ENCODE measurements at places on chromosomes 1 and 21. TPM values are rescaled to one million over a fixed set of nuclear protein-coding genes. Genes with fewer than 3 reads are reported as not detected.

SPRR3 gene
- not detected for total RNA-seq

DNA sequence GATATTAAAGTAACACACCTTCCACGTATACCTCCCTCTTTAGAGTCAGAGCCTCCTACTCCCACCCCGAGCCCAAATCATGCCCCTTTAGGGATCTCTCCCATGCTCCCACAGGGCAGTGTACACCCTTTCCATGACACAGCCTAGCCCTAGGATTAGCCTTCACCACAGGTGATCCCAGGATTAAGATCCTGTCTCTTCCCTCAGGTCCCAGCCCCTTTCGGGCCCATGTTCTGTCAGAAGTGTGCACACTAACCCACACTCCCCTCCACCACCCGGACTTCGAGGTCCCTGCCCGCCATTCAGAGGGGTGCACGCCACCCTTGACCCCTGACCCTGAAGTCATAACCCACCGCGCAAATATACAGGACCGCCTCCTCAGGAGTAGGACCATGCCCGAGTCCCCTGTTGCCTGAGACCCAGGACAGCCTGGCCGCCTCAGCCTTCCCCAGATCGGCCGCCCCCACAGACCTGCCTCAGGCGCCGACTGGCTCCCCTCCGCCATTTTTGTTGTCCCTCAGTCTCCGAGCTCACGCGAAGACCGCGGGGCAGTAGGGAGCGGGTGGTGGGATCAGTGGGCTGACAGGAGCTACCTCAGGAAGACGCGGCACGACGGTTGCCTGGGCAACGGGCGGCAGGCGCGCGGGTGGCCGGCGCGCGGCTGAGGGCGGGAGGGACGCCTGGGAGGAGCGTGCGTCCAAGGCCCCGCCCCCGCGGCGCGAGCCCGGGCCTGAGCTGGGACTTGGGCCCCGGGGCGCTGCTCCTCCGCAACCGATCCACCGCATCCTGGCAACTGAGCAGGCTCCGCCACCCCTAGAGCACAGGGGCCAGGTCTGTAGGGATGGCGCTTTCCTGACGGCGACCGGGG, at the start of gene AGBL4:
Gene AGBL4 (minus strand): TSS at position 663 of the 868 bp plus-strand sequence.
- no peak for DNase-seq
- no peak within 1 kb of the TSS for H3K27ac ChIP-seq
- H3K4me1 ChIP-seq, result no peaks in the 10 kb centered on the region
- H3K36me3 ChIP-seq, result no peaks in the 10 kb centered on the region

GRCh38 chr1:151716771-151717631, at the start of gene CELF3:
Gene CELF3, minus strand, starts transcription at chr1:151716803. Its CDS starts 783 bp downstream, at chr1:151716020.
- no peak within 1 kb of the TSS for H3K4me3 ChIP-seq
- DNase-seq, result peak; percentile 56
- H3K27me3 ChIP-seq, result peaks cover 13% of the 10 kb centered on the region
- no peak within 1 kb of the TSS for H3K27ac ChIP-seq
- H3K36me3 ChIP-seq, result no peaks in the 10 kb centered on the region

DNA sequence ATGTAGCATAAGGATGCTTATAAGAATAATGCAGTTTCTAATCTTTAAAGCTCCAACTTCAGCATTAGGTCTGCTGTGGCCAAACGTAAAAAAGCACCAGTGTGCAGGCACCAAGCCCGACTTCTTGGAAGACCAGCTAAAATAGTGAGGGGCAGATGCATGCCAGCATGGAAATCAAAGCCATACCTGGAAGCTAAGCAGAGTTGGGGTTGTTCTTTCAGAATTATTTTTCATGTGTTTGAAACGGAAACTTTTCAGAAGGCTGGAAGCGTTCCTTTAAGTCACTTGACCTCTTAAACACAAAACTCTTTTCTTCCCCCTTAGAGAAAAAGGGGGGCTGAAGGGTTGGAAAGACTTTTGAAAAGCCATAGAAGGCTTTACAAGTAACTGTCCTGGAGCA, 329.2 kb upstream of the C1orf87 start:
- no peaks in the 10 kb centered on the region for H3K4me1 ChIP-seq
- no peaks in the 10 kb centered on the region for H3K27me3 ChIP-seq
- H3K36me3 ChIP-seq, result no peaks in the 10 kb centered on the region
- H3K4me3 ChIP-seq, result no peak overlapping the region
- H3K27ac ChIP-seq, result no peak overlapping the region
- DNase-seq, result no peak

DNA sequence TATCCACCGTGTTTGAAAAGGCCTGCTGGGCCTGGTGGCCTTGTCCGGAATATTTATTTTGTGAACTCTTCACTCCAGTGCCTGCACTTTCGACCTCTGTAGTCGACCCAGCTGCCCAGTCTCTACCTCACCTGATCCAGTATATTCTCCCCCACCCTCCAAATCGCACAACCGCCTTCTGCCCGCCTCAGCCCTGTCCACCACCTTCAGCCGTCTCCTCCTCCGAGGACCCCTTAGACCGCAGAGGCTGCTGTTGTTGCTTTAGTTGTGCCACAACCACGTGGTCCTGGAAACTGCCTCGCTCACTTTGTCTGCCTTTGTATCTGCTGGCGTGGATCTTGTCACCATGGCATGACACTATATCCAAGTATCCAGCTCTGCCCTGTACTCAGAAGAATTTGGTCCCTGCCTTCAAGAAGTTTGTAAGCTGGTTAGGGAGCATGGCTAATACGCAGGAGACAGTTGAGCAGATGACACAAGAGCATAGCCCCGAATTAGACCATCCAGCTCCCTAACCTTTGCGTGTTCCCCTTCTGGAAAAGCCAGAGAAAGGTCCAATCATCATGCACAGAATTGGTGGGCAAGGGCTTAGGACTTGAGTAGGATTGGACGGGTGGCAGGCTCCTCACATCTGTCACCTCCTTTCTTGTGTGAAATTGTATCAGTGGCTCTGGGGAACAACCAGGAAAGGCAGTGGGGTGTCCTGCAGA, 1.5 kb downstream of the PHGDH start:
- DNase-seq, result no peak
- no peaks in the 10 kb centered on the region for H3K36me3 ChIP-seq

GRCh38 chr1:35726450-35727433, 8.1 kb upstream of the C1orf216 start:
- no peak overlapping the region for H3K27ac ChIP-seq
- no peaks in the 10 kb centered on the region for H3K4me1 ChIP-seq
- no peaks in the 10 kb centered on the region for H3K27me3 ChIP-seq

- no peak for DNase-seq
- peaks cover 80% of the 10 kb centered on the region for H3K4me1 ChIP-seq
- H3K27me3 ChIP-seq, result no peaks in the 10 kb centered on the region
- no peak overlapping the region for H3K27ac ChIP-seq
Measured at GRCh38 chr1:160624464-160624863, 22.4 kb downstream of the SLAMF1 start.

GRCh38 chr1:67457247-67457646, 27.0 kb upstream of the SERBP1 start:
- H3K36me3 ChIP-seq, result no peaks in the 10 kb centered on the region
- no peak for DNase-seq
- H3K27ac ChIP-seq, result no peak overlapping the region
- no peaks in the 10 kb centered on the region for H3K4me1 ChIP-seq
- H3K4me3 ChIP-seq, result no peak overlapping the region
- no peaks in the 10 kb centered on the region for H3K27me3 ChIP-seq

DNA sequence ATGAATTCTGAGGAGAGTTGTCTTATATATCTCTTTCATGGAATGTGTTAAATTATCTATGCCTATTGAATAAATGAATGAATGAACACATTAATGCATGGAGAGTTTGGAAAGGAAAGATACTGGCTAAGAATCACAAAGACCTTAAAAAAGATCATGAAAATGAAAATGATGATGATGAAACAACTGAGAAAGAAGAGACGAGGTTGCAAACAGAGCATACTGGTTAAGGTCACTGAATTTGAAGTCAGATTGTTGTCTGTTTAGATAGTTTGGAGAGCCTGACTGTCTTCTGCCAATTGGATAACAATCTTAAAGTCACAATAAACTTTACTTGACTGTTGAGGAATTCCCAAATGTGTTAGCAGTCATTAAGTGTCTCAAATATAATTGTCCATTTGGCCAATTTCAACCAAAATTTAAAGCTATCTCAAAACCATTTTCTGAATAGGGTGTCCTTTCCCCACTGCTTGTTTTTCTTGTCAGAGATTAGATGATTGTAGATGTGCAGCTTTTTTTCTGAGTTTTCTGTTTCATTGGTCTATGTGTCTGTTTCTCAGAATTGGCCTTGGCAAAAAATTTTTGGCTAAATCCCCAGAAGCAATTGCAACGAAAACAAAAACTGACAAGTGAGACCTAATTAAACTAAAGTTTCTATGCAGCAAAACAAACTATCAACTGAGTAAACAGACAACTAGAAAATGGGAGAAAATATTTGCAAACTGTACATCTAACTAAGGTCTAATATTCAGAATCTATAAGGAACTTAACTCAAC, 132.2 kb downstream of the PTGER3 start:
- no peak overlapping the region for H3K27ac ChIP-seq
- no peaks in the 10 kb centered on the region for H3K4me1 ChIP-seq
- H3K36me3 ChIP-seq, result no peaks in the 10 kb centered on the region
- DNase-seq, result no peak
- H3K4me3 ChIP-seq, result no peak overlapping the region

DNA sequence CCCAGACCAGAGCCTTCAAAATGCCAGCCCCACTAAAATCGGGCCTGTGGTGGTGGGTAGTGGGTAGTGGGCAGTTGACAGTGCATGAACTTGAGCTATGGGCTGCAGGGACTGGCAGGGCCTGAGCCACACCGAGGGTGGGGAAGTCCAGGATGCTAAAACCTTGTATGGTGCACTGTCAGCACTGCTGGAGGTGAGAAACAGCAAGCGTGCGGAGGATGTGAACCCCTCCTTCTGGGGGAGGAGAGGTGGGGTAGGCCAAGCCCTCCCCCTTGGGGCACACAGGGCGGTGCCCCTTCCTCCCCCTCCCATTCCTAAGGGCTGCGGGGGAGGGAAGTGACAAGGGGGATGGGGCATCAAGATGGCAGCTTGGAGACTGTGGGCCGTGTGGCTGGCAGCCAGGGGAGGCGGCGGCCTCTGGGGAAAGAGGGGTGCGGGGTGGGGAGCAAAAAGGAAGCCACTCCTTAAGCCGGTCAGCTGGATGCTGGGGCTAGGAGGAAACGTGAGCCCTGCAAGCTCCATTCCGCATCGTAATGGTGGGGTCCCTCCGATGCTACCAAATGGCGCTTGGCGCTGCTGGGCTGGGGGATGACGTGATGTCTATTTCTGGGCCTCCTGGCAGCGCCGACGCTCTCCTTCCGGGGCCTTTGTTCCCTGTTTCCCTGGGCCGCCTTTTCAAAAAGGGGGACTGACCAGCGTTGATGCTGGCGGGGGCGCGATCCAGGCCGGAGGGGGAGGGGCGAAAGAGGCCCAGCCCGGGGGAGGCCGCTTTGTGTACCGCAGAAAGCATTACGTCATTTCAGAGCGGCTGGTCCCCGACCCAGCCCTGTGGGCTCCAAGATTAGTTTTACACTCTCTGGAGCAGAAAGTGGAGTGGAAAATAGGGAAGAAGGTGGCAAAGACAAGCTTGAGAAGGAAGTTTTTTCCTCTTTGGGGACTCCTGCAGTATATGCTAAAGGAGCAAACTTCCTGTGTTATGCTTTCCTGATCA, 809 bp downstream of the SYT11 start:
- peak overlapping the region; percentile 83 for H3K27ac ChIP-seq
- peaks cover 3% of the 10 kb centered on the region for H3K36me3 ChIP-seq
- H3K4me3 ChIP-seq, result peak overlapping the region; percentile 27
- peaks cover 41% of the 10 kb centered on the region for H3K4me1 ChIP-seq
- no peaks in the 10 kb centered on the region for H3K27me3 ChIP-seq

Measured in CD8-positive, alpha-beta memory T cell (primary cell).